ENCODE measurements at places on chromosomes 6 and 20. TPM values are rescaled to one million over a fixed set of nuclear protein-coding genes. Genes with fewer than 3 reads are reported as not detected.
A peak's percentile ranks its signal among the peaks of the same experiment; 100 is the strongest.

ELOVL5 gene
- total RNA-seq = 127 TPM

CRISP3 gene
- not detected for total RNA-seq

WFDC10B gene
- not detected for total RNA-seq

RPL10A gene
- total RNA-seq = 848 TPM

FERMT1 gene
- total RNA-seq = 2.1 TPM

SIRPD gene
- not detected for total RNA-seq

MPIG6B gene
- total RNA-seq = not detected

BMP5 gene
- total RNA-seq = not detected

GSTA1 gene
- total RNA-seq = not detected

CD83 gene
- total RNA-seq = 1.0 TPM

HTR1E gene
- not detected for total RNA-seq

- peak overlapping the region; percentile 89 for H3K4me3 ChIP-seq
- DNase-seq = no peak
- no peaks in the 10 kb centered on the region for H3K27me3 ChIP-seq
- H3K4me1 ChIP-seq = peaks cover 19% of the 10 kb centered on the region
Observed at GRCh38 chr6:2245877-2246863, 765 bp upstream of the GMDS start.

- H3K27ac ChIP-seq = no peak overlapping the region
- H3K27me3 ChIP-seq = no peaks in the 10 kb centered on the region
- no peak overlapping the region for H3K4me3 ChIP-seq
Observed at GRCh38 chr20:21047981-21048380, 58.2 kb downstream of the LINC00237 start.

- no peaks in the 10 kb centered on the region for H3K36me3 ChIP-seq
- no peaks in the 10 kb centered on the region for H3K4me1 ChIP-seq
- H3K27me3 ChIP-seq = no peaks in the 10 kb centered on the region
Observed at GRCh38 chr20:47352332-47353238, 3.9 kb downstream of the ZMYND8 start.

- no peak overlapping the region for H3K27ac ChIP-seq
- no peak overlapping the region for H3K4me3 ChIP-seq
- no peaks in the 10 kb centered on the region for H3K4me1 ChIP-seq
Observed at GRCh38 chr20:19274412-19275015, 62.1 kb downstream of the SLC24A3 start.

GRCh38 chr6:136534268-136534667 lies 16.0 kb downstream of the MAP7 start:
- no peak for DNase-seq
- H3K4me3 ChIP-seq = no peak overlapping the region
- H3K4me1 ChIP-seq = no peaks in the 10 kb centered on the region
- peaks cover 18% of the 10 kb centered on the region for H3K27me3 ChIP-seq

GRCh38 chr20:23410916-23411695 lies 10.2 kb downstream of the NAPB start:
- no peak overlapping the region for H3K4me3 ChIP-seq
- H3K27ac ChIP-seq = peak overlapping the region; percentile 96

DNA sequence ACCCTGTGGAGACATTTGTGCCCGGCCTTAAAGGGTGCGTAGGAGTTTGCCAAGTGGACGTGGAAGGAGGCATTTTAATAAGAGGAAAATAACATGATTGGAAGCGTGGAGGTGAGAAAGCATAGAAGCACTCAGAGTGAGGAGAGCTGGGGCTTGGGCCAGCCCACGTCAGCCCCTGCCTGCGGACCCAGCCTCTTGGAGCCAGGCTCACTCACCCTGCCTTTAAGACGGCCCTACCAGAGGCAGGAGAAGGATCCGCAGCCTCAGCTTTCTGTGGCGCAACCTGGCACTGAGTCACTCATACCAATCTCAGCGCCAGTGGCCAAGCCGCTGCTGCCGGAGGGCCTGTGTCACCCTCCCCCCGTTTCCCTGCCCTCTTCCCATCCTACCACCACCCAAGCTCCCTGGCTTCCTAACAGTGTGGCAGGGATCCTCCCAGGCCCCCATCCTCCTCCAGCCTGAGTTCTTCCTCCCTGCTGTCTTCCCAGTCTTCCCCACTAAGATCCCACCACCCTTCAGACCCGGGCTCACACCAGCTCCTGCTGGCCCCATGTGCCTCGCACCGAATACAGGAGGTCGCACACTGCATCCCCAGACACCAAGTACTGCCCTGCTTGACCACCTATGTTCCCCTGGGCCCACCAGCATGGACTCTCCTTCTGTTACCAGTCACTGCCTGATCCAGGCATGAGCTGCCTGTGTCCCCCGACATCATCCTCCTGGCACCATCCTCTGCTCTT lies 285.2 kb downstream of the UST start:
- no peaks in the 10 kb centered on the region for H3K36me3 ChIP-seq
- peak overlapping the region; percentile 60 for H3K4me3 ChIP-seq
- peak overlapping the region; percentile 97 for H3K27ac ChIP-seq
- peaks cover 84% of the 10 kb centered on the region for H3K4me1 ChIP-seq
- H3K27me3 ChIP-seq = no peaks in the 10 kb centered on the region

DNA sequence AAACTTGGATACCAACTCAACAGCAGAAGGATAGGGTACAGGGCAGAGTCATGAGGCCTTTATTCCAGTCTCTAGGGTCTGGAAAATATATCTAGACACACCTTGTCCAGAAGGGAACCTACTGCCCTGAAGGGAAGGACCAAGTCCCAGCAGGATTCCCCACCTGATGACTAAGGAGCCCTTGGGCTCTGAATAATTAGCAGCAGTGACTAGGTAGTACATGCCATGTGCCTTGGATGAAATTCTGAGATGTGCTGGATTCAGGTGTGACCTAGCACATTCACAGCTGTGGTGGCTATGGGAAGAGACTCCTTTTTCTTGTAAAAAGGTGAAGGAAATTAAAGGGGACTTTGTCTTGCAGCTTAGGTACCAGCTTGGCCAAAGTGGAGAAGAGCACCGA lies 364.3 kb upstream of the PTCHD4 start:
- H3K4me1 ChIP-seq = no peaks in the 10 kb centered on the region
- H3K27me3 ChIP-seq = peaks cover 28% of the 10 kb centered on the region
- DNase-seq = no peak
- no peak overlapping the region for H3K4me3 ChIP-seq

GRCh38 chr6:158174514-158174913 lies 6.4 kb downstream of the GTF2H5 start:
- peaks cover 15% of the 10 kb centered on the region for H3K36me3 ChIP-seq
- no peak overlapping the region for H3K4me3 ChIP-seq
- H3K27me3 ChIP-seq = no peaks in the 10 kb centered on the region
- no peak for DNase-seq
- peaks cover 46% of the 10 kb centered on the region for H3K4me1 ChIP-seq
- H3K27ac ChIP-seq = peak overlapping the region; percentile 10

DNA sequence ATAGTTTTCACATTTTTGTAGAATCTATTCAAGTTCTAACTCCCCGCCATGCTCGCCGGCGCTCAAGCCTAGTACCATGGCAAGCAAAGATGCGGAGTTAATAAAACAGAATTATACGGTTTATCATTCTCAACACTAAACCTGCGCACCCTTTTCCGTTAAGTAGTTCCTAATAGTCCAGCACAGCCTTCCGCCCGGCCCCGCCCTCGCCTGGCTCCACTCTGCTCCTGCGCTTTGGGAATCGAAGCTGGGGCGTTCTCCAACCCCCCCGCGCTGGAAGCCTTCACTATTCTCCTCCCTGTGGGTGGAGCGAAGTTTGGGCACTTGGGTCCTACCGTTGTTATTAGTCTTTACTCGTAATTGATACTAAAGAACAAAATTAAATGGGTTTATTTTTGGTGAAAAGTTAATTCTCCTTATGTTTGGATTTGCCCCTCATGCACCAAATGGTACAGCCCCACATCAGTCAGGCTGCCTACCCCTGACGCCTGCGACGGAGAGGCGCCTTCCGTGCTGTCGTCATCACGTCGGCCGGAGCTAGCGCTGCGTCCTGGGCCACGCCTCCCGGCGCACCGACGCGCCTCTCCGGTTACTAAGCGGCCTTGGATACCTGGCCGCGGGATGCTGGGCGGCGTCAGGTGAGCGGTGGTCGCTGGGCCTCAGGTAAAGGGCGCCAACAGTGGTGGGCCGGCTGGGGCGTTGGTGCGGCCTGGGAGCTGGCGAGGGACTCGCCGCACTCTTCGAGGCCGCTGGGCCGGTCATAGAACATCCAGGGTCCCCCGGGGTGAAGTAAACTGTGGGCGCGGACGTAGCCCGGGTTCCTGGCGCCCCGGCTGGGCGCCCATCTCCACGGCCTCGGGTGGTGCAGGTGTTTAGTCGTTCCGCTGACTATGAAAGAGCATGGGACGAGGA lies at the start of gene IFT52:
Gene IFT52 (plus strand): TSS at position 546 of the 912 bp plus-strand sequence. CDS start 3,762 bp downstream, outside the sequence.
- H3K4me3 ChIP-seq = peak within 1 kb of the TSS; percentile 92
- peaks cover 6% of the 10 kb centered on the region for H3K36me3 ChIP-seq
- no peaks in the 10 kb centered on the region for H3K27me3 ChIP-seq
- DNase-seq = peak; percentile 94
- peak within 1 kb of the TSS; percentile 97 for H3K27ac ChIP-seq

- H3K27me3 ChIP-seq = no peaks in the 10 kb centered on the region
- peaks cover 13% of the 10 kb centered on the region for H3K4me1 ChIP-seq
- DNase-seq = peak; percentile 64
- H3K4me3 ChIP-seq = no peak overlapping the region
- no peak overlapping the region for H3K27ac ChIP-seq
Observed at GRCh38 chr6:35078226-35078850, 62.8 kb downstream of the TCP11 start.

DNA sequence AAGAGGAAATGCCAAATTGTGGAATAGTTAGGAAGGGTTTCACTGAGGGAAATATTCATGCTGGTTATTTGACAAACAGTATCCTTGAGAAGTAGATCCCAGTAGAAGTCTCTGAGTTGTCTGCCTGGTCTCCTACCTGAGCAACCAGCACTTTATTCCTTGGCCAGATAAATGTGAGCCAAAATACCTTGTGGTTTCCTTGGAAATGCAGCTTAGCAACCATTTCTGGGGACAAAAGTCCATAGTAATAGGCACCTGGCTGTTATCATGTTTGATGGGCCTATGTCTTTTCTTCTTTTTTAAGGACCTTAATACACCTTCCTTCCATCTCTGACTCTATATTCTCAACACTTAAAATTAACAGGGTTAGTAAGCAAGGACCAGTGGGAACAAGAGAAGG lies 217.1 kb upstream of the MARCKS start:
- no peak overlapping the region for H3K27ac ChIP-seq
- H3K27me3 ChIP-seq = no peaks in the 10 kb centered on the region
- no peak overlapping the region for H3K4me3 ChIP-seq
- H3K36me3 ChIP-seq = no peaks in the 10 kb centered on the region

DNA sequence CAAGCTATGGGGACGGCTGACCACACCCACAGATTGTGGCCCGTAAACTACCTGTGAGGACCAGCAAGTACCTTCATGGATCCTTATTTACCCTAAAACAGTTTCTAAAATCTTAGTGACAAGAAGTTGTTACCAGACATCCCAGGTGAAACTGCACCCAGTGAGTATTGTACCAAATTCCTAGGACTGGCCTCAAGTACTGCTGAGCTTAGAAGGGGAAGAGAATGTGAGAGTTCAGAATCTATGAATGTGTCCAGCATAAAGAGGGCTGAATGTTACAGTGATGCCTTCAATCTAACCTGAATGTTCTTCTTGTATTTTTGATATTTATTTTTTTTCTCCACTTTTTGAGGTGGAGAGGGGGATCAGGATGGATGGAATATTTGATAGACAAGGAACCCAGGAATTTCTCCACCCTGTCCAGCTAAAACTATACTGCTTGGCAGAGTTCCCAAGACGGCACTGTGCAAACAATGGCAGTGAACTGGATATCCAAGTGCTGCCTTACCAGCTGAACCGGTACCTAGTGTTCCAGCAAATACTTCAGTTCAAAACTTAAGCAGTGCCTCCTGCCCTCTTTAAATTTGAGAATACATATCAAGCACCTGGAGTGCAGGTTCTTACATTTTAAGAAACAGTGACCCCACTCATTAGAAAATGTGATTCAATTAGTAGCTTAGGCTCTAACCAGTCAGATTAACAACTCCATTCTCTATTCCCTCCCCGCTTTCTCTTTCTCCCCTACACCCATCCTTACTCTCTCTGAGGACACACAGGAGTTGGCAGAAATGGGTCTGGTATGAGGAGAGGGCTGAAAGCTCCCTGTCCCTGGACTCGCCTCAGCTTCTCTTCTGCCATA lies 427.3 kb upstream of the FLRT3 start:
- peaks cover 1% of the 10 kb centered on the region for H3K36me3 ChIP-seq
- H3K4me3 ChIP-seq = no peak overlapping the region
- no peak for DNase-seq
- H3K4me1 ChIP-seq = no peaks in the 10 kb centered on the region
- no peak overlapping the region for H3K27ac ChIP-seq
- H3K27me3 ChIP-seq = peaks cover 9% of the 10 kb centered on the region

- H3K36me3 ChIP-seq = no peaks in the 10 kb centered on the region
- peak overlapping the region; percentile 44 for H3K4me3 ChIP-seq
- peaks cover 4% of the 10 kb centered on the region for H3K4me1 ChIP-seq
- H3K27me3 ChIP-seq = peaks cover 2% of the 10 kb centered on the region
- no peak overlapping the region for H3K27ac ChIP-seq
Observed at GRCh38 chr20:3751675-3752385, 15.7 kb downstream of the ADISSP start.

GRCh38 chr20:14288341-14289330 lies 48.8 kb downstream of the FLRT3 start:
- no peak overlapping the region for H3K27ac ChIP-seq
- H3K27me3 ChIP-seq = peaks cover 5% of the 10 kb centered on the region
- DNase-seq = no peak
- H3K36me3 ChIP-seq = no peaks in the 10 kb centered on the region

GRCh38 chr6:30918670-30919069 lies 4.6 kb downstream of the VARS2 start:
- peaks cover 30% of the 10 kb centered on the region for H3K4me1 ChIP-seq
- H3K27me3 ChIP-seq = no peaks in the 10 kb centered on the region
- H3K27ac ChIP-seq = no peak overlapping the region
- H3K4me3 ChIP-seq = no peak overlapping the region
- no peak for DNase-seq
- peaks cover 37% of the 10 kb centered on the region for H3K36me3 ChIP-seq

- H3K27ac ChIP-seq = no peak overlapping the region
- no peak overlapping the region for H3K4me3 ChIP-seq
- H3K4me1 ChIP-seq = peaks cover 2% of the 10 kb centered on the region
- H3K27me3 ChIP-seq = peaks cover 16% of the 10 kb centered on the region
- H3K36me3 ChIP-seq = no peaks in the 10 kb centered on the region
Observed at GRCh38 chr20:44388466-44389023, 33.0 kb downstream of the HNF4A start.

GRCh38 chr6:2140438-2141128 lies 104.8 kb downstream of the GMDS start:
- H3K27ac ChIP-seq = no peak overlapping the region
- no peaks in the 10 kb centered on the region for H3K27me3 ChIP-seq
- peaks cover 19% of the 10 kb centered on the region for H3K4me1 ChIP-seq
- H3K4me3 ChIP-seq = no peak overlapping the region
- no peak for DNase-seq
- H3K36me3 ChIP-seq = no peaks in the 10 kb centered on the region

GRCh38 chr6:100449239-100449691 lies 15.5 kb downstream of the SIM1 start:
- H3K36me3 ChIP-seq = peaks cover 8% of the 10 kb centered on the region
- H3K27ac ChIP-seq = no peak overlapping the region
- DNase-seq = no peak
- no peak overlapping the region for H3K4me3 ChIP-seq
- H3K4me1 ChIP-seq = peaks cover 12% of the 10 kb centered on the region
